ENCODE measurements at places on chromosomes 1 and 21.

DNA sequence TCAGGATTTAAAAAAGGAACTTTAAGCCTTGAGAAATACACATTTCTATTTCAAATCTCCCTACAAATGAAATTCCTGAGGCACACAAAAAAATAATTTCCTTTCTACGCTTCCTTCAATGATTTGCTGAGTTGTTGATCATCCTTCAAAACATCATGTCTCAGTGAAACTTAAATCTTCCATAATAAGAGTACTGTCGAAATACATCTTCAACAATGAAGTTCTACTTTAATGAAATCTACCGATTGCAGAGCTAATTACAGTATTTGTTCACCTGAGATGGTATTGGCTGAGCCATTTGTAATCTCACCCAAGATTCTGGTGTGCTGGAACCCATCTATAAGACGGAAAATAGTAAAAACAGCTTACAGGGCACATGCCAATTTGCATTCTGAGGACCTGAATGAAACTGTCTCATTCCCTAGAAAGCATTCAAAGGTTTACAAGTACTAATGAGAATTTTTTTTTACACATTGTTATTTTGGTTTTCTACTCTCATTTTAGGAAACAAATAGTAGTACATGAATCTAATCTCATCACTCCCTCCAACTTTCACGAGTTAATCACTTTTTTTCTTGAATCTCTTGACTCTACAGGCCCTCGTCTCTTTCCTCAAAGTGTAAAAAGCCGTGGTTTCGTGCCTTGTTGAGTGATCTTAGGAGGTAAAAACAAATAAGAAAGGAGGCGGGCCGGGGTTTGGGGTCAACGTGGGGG, 1.1 kb downstream of the CHML start:
- DNase-seq: no peak

DNA sequence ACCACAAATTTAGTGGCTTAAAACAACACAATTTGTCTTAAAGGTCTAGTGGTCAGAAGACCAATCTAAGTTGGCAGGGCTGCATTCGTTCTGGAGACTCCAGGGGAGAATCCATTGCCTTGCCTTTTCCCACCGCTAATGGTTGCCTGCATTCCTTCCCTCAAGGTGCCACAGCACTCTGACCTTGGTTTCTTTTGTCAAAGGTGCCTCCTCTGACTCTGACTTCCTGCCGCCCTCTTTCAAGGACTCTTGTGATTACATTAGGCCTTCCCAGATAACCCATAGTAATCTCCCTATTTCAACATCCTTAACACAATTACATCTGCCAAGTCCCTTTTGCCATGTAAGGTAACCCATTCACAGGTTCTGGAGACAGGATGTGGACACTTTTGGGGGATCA, 145.3 kb downstream of the S1PR1 start:
- DNase-seq: no peak

GRCh38 chr1:100476735-100477290, 61.1 kb upstream of the GPR88 start:
- DNase-seq: no peak

- no peak for DNase-seq
These were observed 1.6 kb downstream of the ADGRL2 start for GRCh38 chr1:81802457-81802706.

DNA sequence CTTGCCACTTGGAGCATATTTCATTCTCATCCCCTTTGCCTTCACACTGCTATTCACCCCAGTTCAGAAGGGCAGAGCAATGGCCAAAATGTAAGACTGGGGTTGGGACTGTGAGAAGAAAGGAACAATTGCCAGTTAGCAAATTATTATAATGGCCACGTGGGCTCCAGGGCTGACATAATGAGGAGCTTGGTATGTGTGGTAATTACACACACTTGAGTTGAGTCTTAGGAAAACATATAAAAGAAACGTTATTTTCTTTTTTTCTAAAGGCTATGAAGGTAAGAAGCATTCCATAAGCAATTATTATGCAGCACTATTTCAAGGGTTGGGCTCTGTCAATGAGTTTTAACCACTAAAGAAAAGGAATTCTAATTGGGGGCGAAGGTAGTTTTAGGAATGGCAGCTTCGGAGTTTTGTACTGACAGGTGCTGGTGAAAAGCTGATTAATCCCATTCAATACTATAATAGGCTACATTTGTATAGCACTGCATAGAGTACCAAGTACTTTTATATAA, 32.5 kb upstream of the BCL10 start:
- DNase-seq: no peak

DNA sequence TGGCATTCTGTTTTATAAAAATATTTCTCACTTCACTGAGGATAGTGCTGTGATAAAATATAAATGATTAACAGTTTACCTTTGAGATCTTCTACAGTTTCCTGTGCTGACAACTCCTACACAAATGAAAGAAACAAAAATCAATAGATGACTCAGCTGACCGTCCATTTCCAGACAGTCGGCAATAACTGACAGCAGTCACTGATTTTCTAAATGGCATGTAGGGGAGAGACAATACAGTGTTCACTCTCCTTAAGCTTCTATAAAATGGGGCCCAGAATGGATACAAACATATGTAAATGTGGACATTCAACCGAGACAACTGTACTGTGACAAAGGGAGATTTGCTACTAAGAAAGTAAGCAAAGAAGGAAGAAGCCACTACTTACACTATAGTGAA, 34.3 kb downstream of the PCNX2 start:
- DNase-seq: no peak

GRCh38 chr1:172935062-172935592, 115.6 kb downstream of the TNFSF18 start:
- DNase-seq: no peak

DNA sequence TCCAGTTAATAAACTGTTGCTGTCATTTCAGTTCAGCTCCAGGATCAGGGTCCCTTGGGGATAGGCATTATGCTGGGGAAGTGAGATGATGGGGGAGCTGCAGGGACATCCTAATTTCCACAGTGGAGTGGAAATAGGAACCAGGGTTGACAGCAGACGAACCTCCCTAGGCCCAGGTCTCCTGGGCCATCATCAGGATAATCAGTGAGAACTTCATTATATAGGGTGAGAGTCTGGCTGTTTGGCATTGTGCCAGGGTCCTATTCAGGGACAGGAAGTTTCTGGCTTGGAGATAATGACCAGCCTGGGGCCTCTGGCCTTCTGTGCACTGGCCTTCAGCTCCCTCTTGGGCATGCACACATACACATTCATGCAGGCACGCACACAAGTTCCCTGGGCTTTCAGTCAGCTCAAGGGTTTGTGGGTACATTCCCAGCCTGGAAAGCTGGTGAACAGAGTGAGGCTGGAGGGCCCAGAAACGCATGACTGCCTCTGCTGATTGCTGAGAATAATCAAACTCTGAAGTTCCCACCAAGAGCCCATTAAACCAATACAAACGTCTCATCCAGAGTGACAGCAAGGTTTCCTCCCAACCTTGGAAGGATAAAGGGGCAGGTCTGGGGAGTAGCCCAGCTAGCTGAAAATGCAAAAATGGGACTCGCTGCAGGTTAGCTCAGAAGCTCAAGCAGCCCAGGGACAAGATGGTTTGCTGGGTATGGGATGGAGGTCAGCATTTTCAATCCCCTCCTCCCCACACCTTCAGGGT, 13.9 kb upstream of the LRIG2 start:
- DNase-seq: peak; percentile 65

DNA sequence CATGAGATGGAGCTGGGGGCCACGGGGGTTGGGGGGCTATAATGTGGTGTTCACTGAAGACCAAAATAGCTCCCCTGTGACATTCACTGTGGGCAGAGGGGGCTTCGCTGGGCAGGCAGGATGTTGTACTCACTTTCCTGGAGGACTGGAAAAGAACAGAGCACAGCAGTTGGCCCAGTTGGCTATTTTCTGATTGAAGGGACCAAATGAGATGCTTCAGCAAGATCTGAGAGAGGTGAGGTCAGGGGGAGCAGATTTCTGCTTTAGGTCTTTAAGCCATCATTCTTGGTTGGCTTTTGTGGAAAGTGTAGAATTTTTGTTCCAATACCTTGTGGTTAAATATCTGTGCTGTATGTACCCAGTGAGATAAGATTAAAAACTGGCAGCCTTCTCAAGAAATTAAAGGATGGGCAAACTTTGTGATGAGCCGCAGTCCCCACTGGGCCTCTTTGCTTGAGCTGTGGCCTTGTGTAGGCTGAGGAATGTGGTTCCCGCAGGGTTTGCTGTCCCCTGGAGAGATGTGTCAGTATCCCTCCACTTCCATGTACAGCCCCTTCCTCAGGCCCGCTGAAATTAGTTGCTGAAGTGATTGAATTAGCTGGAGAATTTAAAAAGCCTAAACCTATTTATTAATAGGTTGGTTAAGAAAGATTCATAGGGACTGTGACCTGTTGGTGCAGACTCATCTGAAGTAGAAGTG, 80.7 kb downstream of the ATP5PO start:
- DNase-seq: no peak

GRCh38 chr1:220084460-220084859, 5.1 kb downstream of the BPNT1 start:
- DNase-seq: no peak

DNA sequence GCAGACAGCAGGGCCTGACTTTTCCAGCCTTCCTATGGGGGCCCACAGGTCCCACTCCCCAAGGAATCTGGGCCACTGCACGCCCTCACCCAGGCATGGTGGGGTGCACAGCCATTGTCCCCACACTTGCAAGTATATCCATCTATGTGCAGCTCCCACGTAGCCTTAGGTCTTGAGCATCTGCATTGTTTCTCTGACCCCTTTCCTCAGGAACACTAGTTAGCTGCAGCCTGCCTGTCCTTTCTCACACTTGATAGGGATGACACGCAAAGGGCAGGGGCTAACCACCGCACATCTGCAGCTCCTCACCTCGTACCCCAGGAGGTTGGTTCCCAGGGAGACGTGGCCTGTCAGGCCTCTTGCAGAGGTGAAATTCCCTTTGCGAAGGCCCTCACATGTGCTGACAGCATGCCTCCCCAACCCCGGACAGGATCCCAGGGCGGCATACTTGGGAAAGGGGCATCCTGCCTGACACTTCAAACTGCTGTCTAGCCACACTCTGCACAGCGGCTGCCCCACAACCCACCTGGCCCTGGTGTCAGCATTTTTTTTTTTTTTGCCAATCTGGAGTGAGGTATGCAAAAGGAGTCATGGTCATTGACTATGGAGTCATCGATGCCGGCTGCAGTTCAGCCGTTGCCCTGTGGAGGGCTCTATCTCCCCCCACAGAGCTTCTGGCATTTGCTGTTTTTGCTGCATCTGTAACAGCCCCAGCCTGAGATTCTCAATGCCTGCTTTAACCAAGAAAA, 5.0 kb downstream of the JMJD4 start:
- no peak for DNase-seq

GRCh38 chr1:150619576-150620509, 9.6 kb downstream of the ENSA start:
- DNase-seq: no peak

DNA sequence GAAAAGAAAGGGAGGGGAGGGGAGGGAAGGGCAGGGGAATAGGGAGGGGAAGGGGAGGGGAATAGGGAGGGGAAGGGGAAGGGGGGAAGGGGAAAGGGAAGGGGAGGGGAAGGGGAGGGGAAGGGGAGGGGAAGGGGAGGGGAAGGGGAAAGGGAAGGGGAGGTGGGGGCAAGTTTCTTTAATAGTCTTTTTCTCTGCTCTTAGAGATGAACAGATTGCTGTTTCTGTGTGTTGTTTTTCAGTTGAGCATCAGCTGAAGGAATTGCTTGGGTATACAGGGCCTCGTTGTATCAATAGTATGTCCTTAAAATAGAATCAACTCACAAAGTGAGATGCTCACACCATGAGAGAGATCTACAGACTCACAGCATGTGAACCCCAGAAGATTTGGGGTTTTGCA, 44.8 kb upstream of the SOD1 start:
- DNase-seq: no peak

DNA sequence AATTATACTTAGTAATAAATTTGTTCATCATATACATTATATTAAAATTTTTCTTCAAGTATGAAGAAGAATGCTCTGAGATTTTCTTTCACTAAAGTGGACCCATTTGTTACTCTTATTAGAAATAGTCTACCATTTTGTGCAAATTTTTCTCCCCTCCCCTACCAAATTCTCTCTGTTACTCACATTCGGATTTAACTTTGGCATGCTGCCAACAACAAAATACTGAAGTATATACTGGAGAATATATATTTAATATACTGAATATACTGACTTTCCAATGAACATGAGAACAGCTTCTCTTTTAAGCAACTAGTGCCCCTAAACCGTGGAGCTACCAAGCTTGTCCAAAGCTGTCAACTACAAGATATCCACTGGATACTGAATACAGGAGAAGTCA, 57.2 kb downstream of the CENPF start:
- DNase-seq: no peak

- no peak for DNase-seq
These were observed 2.8 kb downstream of the SCNN1D start for GRCh38 chr1:1282998-1283397.

DNA sequence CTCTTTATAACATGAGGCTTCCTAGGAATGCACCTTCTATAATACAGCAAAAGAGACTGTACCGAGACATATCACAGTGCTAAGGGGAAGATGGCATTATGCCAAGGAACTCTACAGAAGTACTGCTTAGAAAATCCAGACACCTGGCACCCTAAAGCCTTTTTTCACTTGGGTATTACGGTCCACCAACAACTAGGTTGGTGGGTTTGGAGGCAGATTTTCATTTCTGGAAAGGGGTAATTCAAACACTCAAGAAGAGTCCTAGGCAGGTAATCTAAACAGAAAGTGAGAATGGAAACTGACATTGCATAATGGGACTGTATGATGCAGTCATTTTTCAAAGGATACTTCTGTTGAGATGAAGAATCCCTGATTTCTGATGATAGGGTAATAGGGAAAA, 19.6 kb downstream of the SCMH1 start:
- DNase-seq: no peak

- no peak for DNase-seq
These were observed 435.1 kb downstream of the KIF26B start for GRCh38 chr1:245589906-245590305.

DNA sequence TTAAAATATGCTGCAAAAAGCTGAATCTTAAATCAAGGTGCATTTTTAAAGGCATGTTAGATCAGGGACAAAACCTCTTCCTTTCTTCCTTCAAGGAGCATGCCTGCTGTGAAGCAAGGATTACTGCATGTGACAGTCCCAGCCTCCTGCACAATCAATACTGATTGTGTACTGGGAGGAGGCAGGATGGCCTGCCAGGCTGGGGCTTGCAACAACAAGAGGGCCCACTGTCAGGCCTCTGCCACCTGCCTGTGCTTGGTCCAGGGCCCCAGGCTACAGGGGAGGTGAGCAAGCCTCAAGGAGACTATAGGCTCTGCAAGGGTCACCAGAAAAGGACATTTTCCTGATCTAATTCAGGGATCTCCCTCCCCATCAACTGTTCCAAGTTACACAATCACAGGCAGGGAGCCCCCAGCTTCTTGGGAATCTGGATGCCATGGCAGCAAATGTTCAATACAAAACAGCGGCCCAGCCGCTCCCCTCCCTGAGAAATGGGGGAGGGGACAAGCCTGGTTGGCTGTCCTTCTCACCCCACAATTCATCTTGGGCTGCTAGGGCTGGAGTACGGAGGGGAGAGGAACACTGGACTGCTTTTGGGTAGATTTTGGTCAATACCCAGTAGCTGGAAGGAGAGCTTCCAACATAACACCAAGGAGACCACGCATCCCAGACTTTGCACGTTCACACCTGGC, 76.7 kb downstream of the SSBP3 start:
- DNase-seq: no peak
